ENCODE measurements at places on chromosomes 12 and 14. TPM values are rescaled to one million over a fixed set of nuclear protein-coding genes. Genes with fewer than 3 reads are reported as not detected.

Gene MANSC4
- total RNA-seq: not detected

Gene APOF
- total RNA-seq: not detected

Gene CDKN3
- 4.7 TPM for total RNA-seq

Gene MYF5
- not detected for total RNA-seq

Gene NGB
- not detected for total RNA-seq

Gene KERA
- not detected for total RNA-seq

Gene TAS2R50
- not detected for total RNA-seq

Gene TSHR
- total RNA-seq: not detected

Gene TAS2R19
- total RNA-seq: 0.49 TPM

Gene BRI3BP
- 4.1 TPM for total RNA-seq

Gene KRT84
- not detected for total RNA-seq

Gene BICDL1
- 0.87 TPM for total RNA-seq

Gene SLC10A1
- not detected for total RNA-seq

Gene XRCC3
- total RNA-seq: 2.8 TPM

Gene PARPBP
- 0.54 TPM for total RNA-seq

Gene OASL
- 0.08 TPM for total RNA-seq

Gene CIDEB
- 4.3 TPM for total RNA-seq

Gene HSPA2
- total RNA-seq: 15.2 TPM

Gene RIPK3
- 4.2 TPM for total RNA-seq

DNA sequence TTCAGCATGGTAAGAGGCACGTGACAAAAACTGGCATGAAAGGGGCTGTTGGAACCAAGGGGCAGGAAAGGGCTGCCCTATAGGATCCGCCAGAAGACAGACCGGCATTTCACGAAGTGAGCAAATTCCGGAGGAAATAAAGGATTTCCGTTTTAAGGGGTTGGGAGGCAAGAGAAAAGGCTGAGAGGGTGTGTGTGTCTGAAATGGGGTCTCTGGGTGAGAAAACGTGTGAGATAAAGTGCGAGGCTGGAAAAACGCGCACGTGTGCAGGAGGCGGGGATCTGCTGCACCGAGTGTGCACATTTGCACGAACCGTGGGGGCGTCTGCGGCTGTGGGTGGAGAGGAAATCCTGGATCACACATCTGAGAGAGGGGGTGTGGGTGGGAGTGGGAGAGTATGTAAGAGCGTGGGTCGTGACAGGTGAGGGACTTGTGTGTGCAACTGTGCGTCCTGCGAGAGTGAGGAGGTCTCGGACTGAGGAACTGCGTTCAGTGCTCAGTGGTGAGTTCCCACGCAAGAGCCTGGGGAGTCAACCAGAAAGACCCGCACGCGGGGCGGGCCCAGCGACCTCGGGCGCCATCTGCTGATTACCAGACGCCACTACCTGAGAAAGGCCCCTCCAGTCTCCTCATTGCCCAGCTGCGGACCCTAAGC is 37.0 kb upstream of the P2RX7 start:
- DNase-seq: peak; percentile 89

- DNase-seq: no peak
Measured at GRCh38 chr12:12528361-12529270, 34.0 kb downstream of the DUSP16 start.

- no peak for DNase-seq
Measured at GRCh38 chr14:82230748-82231147, 697.1 kb upstream of the SEL1L start.

DNA sequence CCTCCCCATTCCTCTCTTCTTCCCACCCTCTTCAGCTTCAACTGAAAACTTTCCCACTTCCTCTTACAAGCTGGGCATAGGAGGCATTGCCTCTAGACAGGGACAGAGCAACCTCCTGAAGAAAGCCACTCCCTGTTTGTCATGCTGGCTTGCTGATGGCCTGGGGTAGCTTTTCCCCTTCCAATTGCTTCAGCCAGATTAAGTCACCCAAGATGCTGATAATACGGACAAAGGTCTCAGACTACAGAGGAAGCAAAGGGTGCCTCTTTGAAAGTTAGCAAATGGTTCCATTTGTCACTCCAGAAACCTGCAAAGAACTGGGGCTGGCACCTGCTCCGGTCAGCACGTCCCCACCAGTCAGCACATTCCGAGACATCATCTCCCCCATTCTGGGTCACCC is 6.0 kb downstream of the KRT2 start:
- DNase-seq: no peak

DNA sequence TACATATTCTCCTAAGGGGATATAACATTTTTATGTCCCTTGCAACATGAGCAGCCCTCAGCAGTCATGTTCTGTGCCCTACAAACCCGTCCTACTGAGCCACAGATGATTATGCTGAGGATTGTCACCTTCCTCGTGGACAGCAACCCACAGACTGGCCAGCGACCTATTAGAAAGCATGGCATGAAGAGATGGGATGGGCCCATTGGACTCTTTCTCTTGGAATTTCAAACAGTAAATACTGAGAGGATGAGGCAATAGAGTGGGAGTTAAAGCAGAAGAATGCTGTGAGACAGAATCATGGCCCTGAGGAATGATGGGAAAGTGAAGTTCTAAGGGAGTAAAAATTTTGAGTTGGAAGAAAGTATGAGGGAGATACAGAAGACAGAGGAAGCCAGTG is 149.9 kb upstream of the BTG1 start:
- DNase-seq: no peak

DNA sequence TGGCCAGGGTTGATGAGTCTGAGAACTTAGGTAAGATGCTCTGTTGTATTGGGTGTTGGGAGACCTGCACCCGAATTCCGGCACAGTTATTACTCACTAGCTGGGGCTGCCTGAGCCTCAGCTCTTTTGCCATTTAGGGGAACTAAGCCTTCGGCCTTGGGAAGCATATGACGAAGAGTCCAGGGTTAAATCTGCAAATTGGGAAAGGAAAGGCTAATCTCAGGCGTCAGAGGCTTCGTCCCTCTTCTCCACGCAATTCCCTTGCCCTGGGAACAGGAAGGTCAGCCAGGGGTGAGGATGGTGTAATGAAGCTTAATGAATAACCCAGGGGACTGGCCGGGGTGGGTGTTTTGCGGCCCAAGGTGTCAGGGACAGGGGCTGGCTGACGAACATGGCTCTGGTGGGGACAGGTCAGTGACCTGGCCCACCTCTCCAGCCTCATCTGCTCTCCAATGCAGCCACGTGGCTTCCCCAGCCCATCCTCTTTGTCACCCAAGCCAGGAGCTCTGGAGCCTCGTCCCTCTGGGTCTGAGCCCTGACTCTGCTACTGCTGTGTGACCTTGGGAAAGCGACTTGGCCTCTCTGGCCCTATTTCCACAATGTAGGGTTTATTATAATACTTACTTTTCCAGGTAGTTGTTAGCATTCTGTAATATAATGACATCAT is 3.8 kb upstream of the SDSL start:
- DNase-seq: no peak

- DNase-seq: no peak
Measured at GRCh38 chr14:92922155-92922735, 705 bp upstream of the CHGA start.

DNA sequence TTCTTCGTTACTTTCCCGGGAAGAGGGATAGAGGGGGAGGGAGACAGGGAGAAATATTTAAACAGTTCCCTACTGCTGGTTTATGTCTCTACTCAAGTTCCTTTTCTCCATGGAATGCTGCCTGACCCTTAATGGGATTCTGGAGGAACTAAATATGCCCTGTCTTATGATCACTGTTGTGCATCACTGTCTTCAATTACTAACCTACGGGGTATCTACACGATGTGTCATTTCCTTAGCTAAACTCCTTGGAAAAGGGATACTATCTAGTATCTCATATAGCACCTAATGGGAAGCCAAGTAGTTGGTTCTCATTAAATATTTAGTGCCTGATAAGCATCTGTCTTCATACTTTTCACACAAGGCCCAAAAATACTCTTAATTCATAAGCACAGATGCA is 37.5 kb upstream of the FBLN5 start:
- DNase-seq: no peak

DNA sequence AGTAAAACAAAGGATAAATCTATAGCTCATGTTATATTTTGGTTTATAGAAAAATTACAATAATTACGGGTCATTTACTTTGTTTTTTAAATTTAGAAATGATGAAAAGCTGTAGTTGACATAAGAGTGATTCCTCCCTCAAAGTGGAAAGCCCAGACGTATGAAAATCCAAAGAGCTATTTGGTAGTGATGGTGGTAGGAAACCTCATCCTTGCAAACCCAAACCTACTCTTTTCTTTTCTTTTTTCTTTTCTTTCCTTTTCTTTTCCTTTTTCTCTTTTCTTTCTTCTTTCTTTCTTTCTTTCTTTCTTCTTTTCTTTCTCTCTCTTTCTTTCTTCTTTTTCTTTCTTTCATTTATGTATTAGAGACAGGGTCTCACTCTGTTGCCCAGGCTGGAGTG is 190.3 kb upstream of the RASSF8 start:
- no peak for DNase-seq

- DNase-seq: no peak
Measured at GRCh38 chr14:91005716-91006115, 54.7 kb downstream of the RPS6KA5 start.

DNA sequence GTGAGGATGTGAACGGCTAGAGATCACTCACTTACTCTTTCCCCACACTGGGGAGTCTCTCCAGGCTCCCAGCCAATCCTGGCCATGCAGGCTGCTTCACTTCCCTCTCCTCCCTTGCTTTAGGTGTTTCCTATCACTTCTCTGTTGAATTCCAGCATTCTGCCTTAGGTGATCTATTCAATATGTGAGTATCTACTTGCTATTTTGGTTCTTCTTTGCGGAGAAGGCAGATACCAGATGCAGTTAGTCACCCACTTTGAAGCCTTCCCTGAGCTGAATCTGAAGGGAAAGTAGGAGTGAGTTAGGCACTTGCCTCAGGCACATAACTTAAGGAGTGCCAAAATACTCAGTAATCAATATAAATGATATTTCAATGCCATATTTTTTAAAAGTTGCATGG is 36.0 kb upstream of the FAR2 start:
- DNase-seq: no peak

GRCh38 chr12:104578453-104578852 is 121.7 kb downstream of the CHST11 start:
- DNase-seq: no peak

DNA sequence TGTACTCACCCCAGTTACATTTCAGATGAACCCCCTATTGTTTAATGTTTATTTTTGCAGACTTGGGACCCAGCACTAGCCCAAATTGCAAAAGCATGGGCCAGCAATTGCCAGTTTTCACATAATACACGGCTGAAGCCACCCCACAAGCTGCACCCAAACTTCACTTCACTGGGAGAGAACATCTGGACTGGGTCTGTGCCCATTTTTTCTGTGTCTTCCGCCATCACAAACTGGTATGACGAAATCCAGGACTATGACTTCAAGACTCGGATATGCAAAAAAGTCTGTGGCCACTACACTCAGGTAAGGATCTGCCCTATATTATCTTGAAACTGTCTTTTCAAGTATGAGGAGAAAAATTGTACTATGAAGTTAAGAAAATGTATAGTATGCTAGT is 1.2 kb downstream of the GLIPR1 start:
- DNase-seq: no peak

DNA sequence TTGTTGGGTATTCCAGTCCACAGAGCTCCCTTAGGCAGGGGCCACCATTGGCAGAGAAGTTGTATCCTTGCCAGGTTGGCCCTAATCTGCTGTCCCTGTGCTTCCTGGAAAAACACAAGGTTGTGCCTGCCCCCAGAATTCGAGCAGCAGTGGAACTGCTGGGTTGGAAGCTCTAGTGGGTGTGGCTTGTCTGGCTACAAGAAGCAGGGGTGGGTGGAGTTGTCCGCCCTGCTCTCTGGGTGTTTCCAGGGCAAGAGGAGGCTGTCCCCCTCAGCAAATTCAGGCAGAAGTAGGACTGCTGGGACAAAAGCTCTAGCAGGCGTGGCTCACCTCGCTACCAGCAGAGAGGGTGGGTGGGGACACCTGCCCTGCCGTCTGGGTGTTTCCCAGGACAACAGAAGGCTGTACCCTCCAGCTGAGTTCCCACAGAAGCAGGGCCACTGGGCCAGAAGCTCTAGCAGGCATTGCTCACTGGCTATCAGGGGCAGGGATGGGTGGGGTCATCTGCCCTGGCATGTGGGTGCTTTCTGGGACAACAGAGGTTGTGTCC is 72.8 kb upstream of the NPAS3 start:
- no peak for DNase-seq

DNA sequence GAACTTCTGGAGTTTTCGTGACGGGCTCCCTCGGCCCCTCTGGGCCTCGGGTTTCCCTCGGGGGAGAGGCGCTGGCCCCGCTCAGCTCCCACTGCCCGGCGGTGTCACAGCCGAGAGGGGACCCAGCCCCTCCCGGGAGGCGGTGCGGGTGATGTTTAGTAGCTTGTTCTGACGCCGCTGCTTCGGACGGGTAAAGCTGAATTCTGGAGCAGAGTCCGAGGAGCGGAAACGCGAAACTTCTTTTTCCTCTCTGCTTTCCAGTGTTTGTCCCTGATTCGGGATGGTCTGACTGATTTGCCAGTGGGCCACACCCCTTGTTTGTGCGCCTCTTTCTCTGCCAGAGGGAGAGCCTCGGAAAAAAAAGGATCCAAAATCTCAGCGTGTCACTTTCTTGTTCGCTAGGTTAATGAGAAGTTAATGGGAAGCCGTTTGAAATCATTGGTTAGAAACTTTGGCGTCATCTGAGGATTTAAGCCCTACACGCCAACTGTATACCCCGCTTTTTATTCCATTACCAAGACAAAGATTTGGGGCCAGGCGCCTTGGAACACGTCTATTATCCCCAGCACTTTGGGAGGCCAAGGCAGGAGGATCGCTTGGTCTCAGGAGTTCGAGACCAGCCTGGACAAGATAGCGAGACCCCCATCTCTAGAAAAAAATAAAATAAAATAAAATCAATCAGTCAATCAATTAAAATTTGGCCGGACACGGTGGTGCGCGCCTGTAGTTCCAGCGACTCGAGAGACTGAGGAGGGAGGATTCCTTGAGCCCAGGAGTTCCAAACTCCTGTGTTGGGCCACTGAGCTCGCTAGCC is 756 bp downstream of the TULP3 start:
- DNase-seq: peak; percentile 75

GRCh38 chr14:38309522-38310277 is 53.8 kb upstream of the CLEC14A start:
- DNase-seq: no peak

GRCh38 chr14:51019089-51019488 is 74.8 kb upstream of the PYGL start:
- DNase-seq: no peak

DNA sequence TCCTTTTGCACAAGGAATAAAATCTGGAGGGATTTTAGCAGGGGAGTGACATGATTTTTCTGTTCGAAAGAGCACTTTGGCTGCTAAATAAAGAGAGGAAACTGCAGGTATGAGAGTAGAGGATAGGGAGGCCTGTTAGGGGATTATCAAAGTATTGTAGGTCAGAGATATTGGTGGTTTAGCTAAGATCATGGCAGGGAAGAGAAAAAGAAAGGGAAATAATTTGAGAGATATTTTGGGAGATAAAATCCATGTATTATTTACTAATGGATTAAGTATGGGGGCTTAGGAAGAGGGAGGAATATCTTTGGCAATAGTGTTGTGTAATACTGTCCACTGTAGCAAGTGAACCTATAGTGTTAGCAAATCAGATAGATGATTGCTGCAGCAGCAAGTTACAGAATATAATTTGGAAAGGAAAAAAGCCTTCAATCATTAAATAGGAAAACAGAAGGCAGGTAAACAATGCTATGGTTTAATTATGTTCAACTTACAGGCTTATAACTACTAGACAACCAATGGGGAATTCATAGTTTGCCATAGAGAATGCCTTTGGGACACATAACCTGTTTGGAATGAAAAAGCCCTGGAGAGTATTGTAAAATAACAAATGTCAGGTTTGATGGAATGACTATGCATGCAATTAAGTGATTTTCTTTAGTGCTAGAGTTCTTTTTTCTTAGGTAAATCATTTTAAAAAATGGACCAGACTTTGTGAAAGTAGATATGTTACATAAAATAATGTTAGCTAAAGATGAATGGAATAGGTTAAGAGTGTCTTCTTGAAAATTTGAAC is 50.5 kb downstream of the ADIPOR2 start:
- DNase-seq: no peak
